Fibroblast of lung (primary cell): ENCODE measurements at places on chromosomes 2 and 18. TPM values are rescaled to one million over a fixed set of nuclear protein-coding genes. Genes with fewer than 3 reads are reported as not detected.

- peak; percentile 7 for DNase-seq
These were observed 636.4 kb downstream of the PLCL1 start for GRCh38 chr2:198440833-198441232.

GRCh38 chr18:53944721-53945120 lies 279.7 kb downstream of the MBD2 start:
- DNase-seq = no peak

DNA sequence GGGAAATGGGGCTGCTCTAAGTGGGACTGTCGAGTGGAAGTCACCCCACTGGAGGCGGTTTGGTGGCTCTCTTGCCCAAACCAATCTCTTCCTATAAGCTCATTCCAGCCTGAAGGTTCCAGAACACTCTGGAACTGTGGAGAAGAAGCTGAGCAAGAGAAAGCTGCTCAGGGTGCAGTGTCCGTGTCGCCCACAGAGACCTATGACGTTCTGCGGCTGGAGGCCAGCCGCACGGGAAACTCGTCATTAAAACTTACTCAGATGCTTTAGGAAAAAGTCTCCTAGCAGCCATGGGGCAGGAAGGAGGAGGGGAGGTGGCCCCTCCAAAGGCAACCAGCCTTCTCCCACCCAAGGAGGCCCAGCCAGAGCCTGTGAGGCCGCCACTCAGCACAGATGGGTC lies 41.7 kb downstream of the ADCY3 start:
- DNase-seq = no peak

DNA sequence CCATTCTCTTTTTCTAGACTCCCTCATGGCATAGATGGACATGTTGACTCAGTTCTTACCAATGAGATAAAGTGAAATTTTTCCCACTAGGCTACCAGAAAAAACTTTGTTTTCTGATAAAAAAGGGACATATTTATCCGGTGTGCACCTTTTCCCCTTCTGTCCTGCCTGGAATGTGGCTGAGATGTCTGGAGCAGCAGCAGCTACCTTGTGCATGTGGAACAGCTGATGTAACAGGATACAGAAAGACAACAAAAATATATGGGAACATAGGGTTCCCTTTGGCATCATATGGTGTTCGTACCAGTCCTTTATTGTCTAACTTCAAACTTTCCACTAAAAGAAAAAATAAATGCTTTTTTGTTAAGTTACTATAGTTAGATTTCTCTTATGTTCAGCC lies 460.2 kb upstream of the HS6ST1 start:
- DNase-seq = no peak

DNA sequence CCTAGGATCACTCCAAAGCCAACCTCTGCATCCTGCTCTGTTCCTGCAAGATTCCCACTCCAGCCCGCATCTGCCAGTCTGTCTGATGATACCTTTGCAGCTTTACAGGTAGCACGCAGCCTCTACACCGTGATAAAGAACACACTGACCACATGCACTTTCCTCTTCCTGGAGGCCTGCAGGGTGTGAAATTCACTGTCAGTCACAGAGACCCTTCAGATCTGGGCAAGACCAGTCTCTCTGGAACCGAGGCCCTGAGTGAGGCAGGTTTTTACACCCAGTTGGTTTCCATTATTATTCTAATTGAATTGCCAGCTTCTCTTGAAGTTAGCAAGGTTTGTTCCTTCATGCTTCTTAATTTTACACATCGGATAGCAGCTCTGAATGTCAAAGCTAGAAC lies 30.5 kb upstream of the TWIST2 start:
- DNase-seq = no peak

CDK15 gene
- polyA plus RNA-seq = 2.3 and 6.0 TPM in 2 replicates

LIMS1 gene
- polyA plus RNA-seq = 100 and 108 TPM in 2 replicates

DNA sequence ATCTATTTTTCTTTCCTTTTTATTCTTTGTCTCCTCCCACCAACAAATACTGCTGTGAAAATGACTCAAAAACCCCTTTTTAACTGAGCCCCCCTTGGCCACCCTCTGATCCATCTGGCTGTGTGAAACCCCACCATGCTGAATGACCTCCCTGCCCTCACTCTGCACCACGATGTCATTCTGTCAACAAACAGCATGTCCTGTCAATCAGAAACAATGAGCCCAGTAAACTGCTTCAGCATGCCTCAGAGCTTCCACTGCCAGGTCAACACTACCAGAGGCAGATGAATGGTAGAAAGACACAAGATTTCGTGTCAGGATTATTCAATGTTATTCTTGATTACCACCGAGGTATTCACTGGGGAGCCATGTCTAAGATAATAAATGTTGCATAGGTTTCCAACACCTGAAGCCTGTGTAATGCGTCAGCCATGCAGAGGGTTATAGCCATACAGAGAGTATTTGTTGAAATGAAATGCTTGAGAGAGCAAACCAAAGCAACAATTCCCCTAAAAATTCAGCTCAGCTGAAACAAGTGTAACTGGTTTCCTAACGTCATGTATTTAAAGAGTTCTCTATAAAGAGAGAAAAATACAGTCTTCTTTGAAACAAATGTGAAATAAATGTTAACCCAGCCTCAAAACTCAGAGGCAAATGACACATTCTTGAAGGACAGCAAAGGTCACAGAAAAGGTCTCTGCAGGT lies 76.7 kb downstream of the LRP2 start:
- DNase-seq = no peak

DNA sequence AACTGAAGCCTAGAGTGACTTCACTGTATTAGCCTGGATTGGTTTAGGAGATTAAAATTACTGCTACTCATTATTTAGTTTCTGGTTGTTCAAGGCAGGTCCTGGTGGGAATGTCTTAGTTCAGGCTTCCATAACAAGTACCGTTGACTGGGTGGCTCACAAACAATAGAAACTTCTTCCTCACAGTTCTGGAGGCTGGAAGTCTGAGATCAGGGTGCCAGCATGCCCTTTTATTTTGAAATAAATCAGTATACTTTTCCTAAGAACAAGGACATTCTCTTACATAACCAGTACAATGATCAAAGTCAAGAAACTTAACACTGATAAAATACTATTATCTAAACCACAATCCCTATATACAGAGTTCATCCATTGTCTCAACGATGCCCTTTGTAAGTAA lies 4.0 kb upstream of the DAW1 start:
- DNase-seq = no peak

GRCh38 chr18:63267975-63268721 lies 51.4 kb downstream of the BCL2 start:
- DNase-seq = peak; percentile 52

LCT gene
- polyA plus RNA-seq = not detected in 2 replicates

ASXL2 gene
- polyA plus RNA-seq = 16.6 and 20.7 TPM in 2 replicates

ALK gene
- polyA plus RNA-seq = 0.01 and 0.02 TPM in 2 replicates

- peak; percentile 27 for DNase-seq
These were observed 834 bp upstream of the BUB1 start for GRCh38 chr2:110678457-110679336.

TLX2 gene
- polyA plus RNA-seq = not detected in 2 replicates

MAB21L4 gene
- not detected in 2 replicates for polyA plus RNA-seq

DNA sequence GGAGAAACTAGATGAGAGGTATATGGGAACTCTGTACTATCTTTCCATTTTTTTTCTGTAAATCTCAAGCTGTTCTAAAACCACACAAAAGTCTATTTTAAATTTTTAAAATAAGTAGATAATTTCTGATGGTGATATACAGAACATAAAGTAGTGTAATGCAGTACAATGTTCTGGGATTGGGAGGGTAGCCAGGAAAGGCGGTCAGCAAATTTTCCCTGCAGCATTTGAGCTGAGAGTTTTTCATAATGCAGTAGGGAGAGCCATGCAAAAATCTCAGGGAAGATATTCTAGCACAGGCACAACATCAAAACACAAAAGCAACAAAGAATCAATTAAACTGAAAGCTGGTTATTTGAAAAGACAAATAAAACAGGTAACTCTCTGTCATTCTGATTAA lies 141.5 kb downstream of the NCKAP5 start:
- DNase-seq = no peak

DSC2 gene
- polyA plus RNA-seq = not detected in 2 replicates

GRCh38 chr2:220660277-220661145 lies 911.6 kb downstream of the EPHA4 start:
- DNase-seq = peak; percentile 4

DNA sequence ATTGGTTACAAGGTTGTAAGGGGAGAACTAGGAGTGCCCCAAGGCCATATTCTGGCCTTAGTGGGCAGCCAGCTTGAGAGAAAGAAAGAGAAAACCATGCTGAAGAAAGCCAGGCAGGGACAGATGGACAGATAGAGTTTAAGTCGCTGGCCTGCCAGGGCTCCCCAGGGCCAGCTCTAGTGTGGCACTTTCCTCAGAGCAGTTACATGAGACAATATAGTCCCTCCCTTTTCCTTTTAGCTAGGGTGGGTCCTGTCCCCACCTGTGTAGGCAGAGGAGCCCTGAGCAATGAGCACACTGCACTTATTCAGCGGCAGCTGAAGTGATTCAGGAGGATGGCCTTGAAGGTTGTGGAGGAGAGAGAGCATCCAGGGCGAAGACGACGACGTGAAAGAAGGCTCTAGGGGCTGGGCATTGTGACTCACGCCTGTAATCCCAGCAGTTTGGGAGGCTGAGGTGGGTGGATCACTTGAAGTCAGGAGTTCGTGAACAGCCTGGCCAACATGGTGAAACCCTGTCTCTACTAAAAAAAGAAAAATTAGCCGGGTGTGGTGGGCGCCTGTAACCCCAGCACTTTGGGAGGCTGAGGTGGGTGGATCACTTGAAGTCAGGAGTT lies 152.0 kb upstream of the SLC1A4 start:
- peak; percentile 77 for DNase-seq

UPP2 gene
- polyA plus RNA-seq = not detected in 2 replicates

- DNase-seq = no peak
These were observed 108.8 kb upstream of the PIEZO2 start for GRCh38 chr18:11258039-11258610.

DNA sequence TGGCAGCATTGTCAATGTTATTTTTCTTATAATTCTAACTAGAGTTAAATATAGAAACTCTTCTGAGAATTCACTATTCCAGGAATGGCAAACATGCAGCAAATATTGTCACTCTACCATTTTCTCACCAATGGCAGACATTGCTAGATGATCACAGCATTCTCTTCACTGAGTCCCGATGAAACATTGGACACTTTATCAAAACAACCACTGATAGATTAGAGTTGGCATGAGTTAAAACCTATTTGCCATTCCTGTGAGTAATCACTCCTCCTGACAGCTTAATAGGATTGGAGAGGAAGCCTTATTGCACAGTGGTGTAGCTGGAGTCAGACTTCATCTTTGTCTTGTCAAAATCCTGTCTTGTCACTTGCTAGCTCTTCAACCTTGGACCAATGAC lies 163.9 kb upstream of the THUMPD2 start:
- DNase-seq = no peak

- no peak for DNase-seq
These were observed 15.3 kb downstream of the FASTKD2 start for GRCh38 chr2:206780671-206781070.

DAW1 gene
- 0.11 and 0.12 TPM in 2 replicates for polyA plus RNA-seq

GRCh38 chr2:57080035-57080434 lies 896.2 kb downstream of the CCDC85A start:
- DNase-seq = peak; percentile 19

GPR39 gene
- polyA plus RNA-seq = 1.00 and 2.3 TPM in 2 replicates

DNA sequence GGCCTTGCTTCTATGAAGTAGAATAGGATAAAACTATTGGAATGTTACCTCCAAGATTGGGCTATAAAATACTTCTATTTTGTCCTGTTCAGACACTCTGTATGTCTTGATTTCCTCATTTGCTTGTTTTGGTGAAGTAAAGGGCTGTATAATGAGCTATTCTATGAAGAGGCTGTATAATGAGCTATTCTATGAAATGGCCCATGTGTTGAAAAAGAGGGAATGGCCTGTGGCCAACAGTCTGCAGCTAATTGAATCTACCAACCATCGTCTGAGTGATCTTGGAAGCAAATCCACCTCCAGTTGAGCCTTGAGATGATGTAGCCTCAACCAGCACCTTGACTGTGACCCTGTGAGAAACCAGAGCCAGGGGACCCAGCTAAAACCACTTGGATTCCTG lies 3.8 kb upstream of the SGPP2 start:
- no peak for DNase-seq

POTEC gene
- polyA plus RNA-seq = not detected in 2 replicates

CPLX4 gene
- not detected in 2 replicates for polyA plus RNA-seq

DNA sequence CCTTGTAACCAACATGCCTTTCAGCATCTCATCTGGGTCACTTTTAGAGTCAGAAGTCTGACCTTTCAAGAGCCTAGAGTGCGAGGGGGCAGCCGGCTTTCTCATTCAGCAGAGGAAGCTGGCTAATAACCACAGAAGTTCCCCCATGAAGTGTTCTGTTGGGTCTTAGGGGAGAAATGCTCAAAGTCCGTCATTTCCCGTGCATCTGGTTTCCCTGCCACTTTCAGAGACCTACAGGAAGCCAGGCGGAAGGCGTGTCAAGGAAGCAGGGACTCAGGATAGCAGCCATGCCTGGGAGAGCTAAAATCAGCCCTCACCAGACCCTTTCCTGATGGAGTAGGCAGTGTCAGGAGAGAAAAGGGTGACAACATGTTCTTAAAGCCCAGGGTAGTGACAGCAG lies 301.8 kb upstream of the ID2 start:
- DNase-seq = no peak

GRCh38 chr2:145018502-145018901 lies 498.6 kb upstream of the ZEB2 start:
- DNase-seq = no peak

GRCh38 chr2:135826544-135826943 lies 10.4 kb downstream of the LCT start:
- peak; percentile 9 for DNase-seq

TOGARAM2 gene
- 0.09 and 0.15 TPM in 2 replicates for polyA plus RNA-seq

DNA sequence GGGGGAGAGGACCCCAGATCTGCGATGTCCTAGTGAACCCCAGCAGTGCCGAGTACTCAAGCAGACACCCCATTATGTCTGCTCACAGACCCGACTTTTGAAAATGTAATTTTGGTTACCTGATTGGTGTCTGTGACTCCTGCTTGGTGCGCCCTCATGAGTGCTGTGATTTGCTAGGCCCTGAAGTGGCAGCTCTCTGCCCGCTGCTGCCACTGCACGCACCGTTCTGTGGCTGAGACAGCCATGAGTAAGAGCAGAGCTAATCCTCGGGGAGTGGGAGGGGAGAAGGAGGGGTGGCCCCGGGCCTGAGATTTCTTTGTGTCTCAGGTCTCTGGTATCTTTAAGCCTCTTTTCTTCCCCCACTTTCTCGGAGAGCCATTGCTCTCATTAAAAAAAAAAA lies 18.2 kb downstream of the FHOD3 start:
- peak; percentile 87 for DNase-seq

DNA sequence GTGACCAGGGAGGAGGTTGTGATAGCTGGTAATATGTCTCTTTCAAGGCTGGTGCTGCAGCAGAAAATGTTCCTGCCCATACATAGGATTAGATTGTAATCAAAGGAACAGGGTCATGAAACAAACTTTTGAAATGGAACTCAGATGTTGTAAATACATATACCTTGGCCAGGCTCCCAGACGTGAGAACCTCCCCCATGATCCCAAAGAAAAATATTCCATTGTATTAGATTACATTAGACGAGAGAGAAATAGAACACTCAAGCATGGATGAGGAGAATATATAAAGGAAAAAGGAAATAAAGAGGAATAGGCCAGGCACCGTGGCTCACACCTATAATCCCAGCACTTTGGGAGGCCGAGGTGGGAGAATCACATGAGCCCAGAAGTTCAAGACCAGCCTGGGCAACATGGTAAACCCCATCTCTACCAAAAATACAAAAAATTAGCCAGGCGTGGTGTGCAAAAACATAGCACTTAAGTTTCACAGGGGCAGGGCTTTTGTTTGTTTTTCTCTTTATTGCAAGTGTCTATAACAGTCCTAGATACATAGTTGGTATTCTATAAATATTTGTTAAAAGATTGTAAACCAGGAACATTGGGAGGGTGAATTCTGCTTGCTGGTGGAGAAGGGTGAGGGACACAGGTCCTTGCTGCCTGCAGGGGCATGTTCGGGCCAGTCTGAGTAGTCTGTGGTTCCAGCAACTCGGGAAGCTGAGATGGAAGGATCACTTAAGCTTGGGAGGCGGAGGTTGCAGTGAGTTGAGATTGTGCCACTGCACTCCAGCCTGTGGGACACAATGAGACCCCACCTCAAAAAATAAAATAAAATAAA lies 52.8 kb downstream of the RPL37A start:
- peak; percentile 87 for DNase-seq
